NT2/D1 (cell line): ENCODE measurements at places on chromosomes 16 and 17.

DNA sequence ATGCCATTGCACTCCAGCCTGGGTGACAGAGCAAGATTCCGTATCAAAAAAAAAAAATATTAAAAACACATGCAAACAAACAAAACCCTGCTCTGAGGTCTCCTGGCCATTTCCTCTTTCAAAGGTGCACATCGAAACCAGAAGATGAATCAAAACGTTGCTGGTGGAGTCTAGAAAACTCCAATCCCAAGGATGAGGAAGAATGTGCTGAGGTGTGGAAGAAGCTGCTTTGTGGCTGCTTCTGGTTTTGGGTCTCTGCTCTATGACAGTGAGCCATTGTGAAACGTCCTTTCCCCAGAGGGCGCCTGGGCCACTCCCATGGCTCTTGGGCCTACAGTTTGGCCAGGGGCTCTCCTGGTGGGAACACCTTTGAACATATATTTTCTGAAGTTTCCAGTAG lies 112.6 kb downstream of the IRF8 start:
- no peak for DNase-seq

GRCh38 chr17:28317966-28318758 lies 838 bp upstream of the TMEM97 start:
- no peak for DNase-seq

- no peak for DNase-seq
These were observed 1.0 kb downstream of the HS3ST3A1 start for GRCh38 chr17:13600475-13601321.

DNA sequence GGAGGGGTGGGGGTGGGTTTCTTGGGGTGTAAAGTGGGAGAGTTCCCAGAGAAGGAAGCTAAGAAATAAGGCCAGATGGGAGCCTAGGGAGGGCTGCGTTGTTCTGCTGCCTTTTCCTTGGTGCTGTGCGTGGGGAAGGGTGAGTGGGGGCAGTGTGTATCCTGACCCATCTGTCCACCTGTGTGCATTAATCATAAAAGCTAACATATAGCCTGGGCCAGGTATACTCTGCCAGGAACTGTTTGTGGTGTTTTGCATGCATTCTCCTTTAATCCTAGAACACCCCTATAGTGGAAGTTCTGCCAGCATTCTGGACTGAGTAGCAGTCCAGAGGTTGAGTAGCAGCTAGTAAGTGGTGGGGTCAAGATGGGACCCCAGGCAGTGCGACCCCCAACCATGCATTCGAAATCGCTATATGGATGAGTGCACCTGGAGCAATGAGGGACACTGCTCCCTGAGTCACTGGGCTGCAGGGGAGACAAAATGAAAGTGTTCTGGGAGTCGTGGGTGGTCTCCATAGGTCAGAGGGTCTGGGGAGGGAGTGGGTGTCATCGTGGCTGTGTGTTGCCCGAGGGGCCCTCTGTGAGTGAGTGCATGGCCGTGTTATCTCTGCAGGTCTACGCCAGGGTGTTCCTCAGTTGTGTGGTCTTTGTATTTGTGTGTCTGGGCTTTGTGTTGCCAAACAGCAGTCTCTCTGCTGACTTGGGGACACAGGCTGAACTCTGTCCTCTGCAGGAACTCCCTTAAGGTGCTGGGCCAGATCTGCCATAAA lies 1.3 kb downstream of the ERBB2 start:
- DNase-seq = no peak

DNA sequence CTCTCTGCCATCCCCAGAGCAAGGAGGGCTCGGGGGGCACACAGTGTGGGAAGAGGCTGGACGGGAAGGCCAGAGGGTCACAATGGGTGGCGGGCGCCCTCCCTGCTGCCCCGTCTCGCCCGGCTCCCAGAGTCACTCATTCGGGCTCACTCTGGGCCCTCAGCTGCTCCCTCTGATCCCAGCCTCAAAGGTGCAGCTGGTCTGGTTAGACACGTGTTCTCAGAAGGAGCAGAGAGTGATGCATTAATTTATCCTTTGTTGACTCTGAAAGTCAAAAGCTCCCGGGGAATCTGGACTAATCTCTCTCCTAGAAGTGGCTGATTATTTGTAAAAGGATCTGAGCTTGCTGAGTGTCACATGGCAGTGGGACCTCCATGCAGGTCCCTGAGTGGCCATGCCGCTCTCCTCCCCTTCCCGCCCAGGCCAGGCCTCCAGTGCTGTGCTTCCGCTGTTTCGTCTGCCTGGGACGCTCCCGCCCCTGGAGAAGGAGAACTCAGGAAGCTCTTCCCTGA lies 87.5 kb downstream of the SEC14L1 start:
- DNase-seq = no peak

GRCh38 chr16:68422396-68422960 lies 25.8 kb downstream of the SMPD3 start:
- DNase-seq = no peak

DNA sequence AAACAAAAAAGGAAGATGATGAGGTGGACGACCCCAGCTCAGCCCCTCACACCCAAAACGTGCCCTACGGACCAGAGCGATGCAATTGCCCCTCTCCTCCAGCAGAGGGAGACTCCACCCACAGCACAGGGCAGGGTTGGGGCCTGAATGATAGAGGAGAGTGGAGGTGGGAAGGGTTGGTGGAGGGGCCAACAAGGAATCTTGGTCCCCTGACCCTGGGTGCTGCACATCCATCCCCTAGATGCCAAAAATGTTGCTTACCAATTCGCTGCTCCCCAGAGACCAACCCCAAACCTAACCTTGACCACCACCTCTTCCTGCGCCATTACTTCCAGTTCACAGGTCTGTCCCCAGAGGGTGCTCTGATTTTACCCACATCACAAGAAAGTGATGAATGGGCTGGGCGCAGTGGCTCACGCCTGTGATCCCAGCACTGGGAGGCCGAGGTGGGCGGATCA lies 12.9 kb downstream of the P2RX5 start:
- no peak for DNase-seq

DNA sequence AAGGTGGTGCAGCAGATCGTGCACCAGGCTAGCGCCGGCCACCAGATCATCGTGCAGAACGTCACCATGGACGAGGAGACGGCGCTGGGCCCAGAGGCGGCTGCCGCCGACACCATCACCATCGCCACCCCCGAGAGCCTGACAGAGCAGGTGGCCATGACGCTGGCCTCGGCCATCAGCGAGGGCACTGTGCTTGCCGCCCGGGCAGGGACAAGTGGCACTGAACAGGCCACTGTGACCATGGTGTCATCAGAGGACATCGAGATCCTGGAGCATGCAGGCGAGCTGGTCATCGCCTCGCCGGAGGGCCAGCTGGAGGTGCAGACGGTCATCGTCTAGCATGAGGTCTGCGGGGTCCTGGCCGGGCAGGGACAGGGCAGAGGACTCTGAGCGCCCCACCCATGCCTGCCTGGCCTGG lies 1.0 kb upstream of the DNASE1L2 start:
- DNase-seq = no peak

GRCh38 chr17:76088041-76088867 lies 9.3 kb downstream of the ZACN start:
- no peak for DNase-seq

GRCh38 chr16:48507886-48508285 lies 102.1 kb downstream of the N4BP1 start:
- no peak for DNase-seq

DNA sequence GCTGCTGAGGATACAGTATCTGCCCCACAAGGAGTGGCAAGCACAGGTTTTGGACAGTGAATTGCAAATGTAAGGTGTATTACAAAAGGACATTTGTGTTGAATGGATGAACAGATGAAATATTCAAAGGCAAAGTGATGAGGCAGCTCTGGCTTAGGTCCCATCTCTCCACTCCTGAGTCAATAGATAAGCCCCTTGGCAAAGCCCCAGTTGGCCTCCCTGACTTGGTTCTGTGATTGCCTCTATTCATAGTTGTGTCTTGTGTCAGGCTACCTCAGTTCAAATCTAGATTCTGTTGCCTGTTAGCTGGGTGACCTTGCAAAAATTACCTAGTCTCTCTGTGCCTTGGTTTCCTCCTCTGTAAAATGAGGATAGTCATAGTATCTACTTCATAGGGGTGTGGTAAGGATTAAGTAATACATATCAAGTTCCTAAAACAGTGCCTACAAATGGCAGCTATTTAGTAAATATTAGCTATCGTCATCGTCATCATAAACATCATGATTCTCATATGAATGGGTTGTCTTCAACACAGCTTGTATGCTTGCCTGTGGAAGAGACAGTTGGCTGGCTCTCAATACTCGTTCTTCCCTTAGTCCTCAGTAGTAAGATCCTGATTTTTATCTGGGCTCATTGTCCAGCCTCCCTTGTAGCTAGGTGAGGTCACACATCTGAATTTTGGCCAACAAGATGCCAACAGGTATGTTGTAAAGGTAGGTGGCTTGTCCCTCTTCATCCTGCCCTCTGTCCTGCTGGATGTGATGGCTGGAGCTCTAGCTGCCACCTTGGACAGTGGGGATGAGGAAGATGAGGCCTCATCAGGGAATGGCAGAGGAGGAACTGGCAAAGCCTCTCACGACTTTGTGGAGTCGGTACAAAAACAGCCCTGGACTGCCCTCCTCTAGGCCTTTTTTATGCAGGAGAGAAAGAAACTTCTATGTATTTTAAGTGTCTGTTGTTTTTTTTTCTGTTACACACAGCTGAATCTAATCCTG lies 2.1 kb upstream of the MFAP4 start:
- DNase-seq = no peak

- no peak for DNase-seq
These were observed 178.5 kb upstream of the RPL38 start for GRCh38 chr17:74024871-74025531.

GRCh38 chr16:88773812-88774291 lies 11.2 kb downstream of the PIEZO1 start:
- DNase-seq = no peak

GRCh38 chr17:76550712-76551615 lies 11.1 kb downstream of the PRCD start:
- DNase-seq = no peak

DNA sequence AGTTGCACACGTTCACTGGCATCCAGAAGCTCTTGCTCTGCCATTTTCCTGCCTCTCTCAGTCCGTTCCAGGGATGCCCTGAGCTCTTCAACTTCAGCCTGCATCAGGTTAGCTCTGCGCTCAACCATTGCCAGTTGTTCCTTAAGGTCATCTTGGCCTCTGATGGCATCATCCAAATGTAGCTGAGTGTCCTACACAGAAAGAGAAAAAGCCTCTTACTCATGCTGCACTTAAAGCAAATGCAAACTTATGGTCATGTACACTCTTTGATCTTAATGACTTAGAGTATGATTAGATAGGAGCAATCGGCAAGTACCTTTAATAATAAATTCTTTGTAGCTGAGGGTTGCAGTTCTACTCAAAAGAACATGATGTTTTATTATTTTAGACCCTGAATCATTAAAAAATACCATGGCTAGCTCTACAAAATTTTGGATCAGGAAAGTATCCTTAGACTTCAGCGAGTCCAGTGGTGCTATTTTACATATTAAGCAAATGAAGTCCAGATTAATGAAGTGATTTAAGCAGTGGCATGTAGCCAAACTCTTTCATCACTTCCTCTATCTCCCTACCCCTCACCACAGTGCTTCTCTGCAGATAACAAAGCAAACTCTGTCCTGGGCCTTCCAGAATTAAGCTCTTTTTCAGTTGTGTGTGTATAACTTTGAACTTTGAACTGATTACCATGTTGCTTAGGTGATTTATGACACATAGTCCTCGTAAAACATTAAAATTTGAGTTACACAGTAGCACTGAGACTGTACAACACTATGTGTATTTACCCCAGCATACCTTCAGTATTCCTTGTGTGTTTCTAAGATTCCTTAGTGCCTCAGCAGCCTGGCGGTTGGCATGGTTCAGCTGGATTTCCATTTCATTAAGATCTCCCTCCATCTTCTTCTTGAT lies 22.1 kb downstream of the MYH4 start:
- DNase-seq = no peak

- no peak for DNase-seq
These were observed 215.7 kb upstream of the FOXF1 start for GRCh38 chr16:86294535-86295196.

DNA sequence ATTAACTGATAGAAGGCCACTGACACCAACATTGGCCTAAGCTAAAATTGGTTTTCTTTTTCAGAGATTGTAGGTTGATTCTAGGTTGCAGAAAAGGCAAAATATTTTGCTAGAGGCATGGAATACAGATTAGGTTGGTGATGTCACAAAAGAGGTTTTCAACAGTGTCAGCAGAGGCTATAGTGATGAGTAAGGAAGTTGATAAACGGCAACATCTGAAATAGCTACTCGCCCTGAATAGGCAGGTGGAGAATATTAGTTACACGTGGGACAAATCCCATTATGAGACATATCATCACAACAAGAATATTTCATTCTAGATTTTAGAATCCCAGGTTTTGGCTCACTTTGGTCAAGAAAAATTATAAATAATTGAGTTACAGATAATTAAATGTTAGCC lies 1.5 kb upstream of the TOM1L1 start:
- no peak for DNase-seq

DNA sequence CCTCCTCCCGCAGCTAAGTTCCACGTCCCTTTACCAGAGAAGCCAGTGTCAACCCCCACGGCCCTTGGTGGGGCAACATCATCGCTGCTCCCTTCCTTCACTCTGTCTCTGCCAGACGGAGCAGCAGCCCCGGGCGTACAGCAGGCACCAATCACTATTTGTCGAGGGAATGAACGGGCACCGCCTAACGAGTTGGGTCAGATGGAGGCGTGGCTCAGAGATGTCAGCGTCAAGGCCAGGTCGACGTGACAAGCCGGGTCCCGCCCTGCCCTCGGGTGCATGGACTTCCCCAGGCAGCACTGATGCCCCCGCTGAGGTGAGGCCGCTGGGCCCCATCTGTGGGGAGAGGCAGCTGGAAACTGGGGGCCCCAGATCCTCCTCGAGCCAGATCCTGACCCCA lies 50.0 kb downstream of the CBFA2T3 start:
- DNase-seq = no peak

- DNase-seq = no peak
These were observed 2.8 kb upstream of the PMFBP1 start for GRCh38 chr16:72174726-72175125.

- DNase-seq = no peak
These were observed 88.4 kb upstream of the CDH5 start for GRCh38 chr16:66278111-66278531.

- no peak for DNase-seq
These were observed 5.8 kb downstream of the RNF227 start for GRCh38 chr17:7910281-7910680.

DNA sequence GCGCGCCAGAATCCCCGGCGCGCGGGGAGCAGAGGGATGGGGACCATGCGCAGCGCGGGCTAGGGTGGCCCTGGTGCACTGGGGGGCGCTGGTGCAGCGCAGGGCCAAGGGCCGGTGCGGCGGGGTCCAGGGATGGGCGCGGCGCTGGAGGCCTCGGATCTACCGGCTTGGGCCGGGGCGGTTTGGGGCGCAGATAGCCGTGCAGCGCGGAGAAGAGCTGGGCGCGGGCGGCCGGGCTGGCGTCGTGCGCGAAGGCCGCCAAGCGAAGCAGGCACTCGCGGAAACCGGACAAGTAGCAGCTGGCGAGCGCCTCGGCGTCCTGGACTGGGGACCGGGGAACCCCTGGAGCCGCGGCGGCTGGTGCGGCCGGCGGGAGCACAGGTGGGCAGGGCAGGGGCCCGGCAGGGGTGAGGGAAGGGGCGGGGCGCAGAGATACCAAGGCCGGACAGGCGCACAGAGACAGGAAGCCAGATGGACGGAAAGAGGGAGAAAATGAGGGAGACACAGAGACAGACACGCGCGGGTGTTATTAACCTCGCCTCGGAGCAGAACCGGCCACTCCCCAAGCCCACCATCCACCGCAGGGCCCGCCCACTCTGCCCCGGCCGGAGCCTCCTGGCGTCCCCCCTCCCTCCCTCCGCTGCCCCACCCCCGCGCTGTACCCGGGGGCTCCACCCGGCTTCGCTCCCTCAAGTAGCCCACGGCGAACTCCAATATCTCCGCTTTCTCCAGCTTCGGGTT lies 2.1 kb downstream of the HES7 start:
- no peak for DNase-seq
